ENCODE measurements at places on chromosomes 1 and 21. TPM values are rescaled to one million over a fixed set of nuclear protein-coding genes. Genes with fewer than 3 reads are reported as not detected.

The NUP133 gene
- total RNA-seq, result 58.8 TPM

The BTBD8 gene
- total RNA-seq, result 2.1 TPM

The LAMC1 gene
- total RNA-seq, result 540 TPM

The RWDD3 gene
- total RNA-seq, result 13.2 TPM

- no peak for DNase-seq
Measured at GRCh38 chr1:21174654-21175323, 1.9 kb downstream of the EIF4G3 start.

GRCh38 chr1:155678027-155678426, 10.5 kb downstream of the YY1AP1 start:
- DNase-seq, result no peak

- DNase-seq, result no peak
Measured at GRCh38 chr1:40363721-40364120, 9.8 kb upstream of the SMAP2 start.

GRCh38 chr1:202192770-202193613, 607 bp upstream of the LGR6 start:
- peak; percentile 57 for DNase-seq

DNA sequence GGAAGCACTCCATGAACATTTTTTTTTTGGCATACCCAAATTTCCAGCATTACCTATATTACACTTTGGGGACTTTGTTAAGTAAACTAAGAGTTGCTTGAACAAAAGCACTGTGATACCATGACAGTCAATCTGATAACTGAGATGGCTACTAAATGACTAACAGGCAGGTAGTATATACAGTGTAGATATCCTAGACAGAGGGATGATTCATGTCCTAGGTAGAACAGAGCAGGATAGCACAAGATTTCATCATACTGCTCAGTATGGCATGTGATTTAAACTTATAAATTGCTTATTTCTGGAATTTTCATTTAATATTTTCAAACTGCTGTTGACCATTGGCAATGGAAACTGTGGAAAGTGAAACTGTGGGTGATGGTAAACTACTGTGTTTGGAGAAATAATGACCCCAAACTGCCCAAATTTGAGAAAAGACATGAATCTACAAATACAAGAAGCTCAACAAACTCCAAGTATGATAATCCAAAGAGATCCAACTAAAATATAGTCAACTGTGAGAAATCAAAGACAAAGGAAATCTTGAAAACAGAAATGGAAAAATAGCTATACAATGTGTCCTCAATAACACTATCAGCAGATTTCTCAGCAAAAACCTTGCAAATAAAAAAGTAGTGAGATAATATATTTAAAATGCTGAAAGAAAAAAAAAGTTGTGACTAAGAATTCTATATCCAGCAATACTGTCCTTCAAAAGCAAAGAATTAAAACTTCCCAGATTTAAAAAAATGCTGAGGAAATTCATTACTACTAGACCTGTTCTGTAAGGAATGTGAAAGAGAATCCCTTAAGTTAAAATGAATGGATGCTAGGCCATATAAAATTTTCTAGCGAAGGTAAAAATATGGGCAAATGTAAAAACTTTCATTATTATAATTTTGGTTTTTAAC, 410.4 kb downstream of the DUSP10 start:
- DNase-seq, result no peak

Data from NCI-H460 (cell line).